ENCODE measurements at places on chromosomes 1 and 21.

GRCh38 chr1:154288661-154289060 lies 16.2 kb downstream of the HAX1 start:
- DNase-seq: no peak

DNA sequence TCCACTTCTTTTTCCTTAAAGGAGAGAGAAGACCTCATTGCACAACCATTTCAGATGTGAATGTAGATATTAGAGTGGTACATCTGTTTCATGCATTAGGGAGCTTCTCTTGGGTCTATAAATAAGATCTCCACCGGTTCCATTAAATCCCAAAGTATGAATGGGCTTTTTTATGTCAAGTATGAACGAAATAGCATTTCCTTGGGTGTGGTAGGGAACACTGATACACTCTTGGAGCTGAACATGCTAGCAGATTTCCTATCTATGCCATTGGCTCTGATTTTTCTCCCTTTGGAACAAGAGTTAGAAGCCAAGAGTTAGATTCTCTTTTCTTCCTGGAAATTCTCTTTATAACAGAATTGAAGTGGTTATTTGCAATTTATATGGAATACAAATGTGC lies 245.6 kb upstream of the ADAMTS5 start:
- DNase-seq: no peak

GRCh38 chr1:208599063-208599462 lies 354.9 kb upstream of the PLXNA2 start:
- no peak for DNase-seq

GRCh38 chr1:240619357-240619756 lies 7.4 kb upstream of the GREM2 start:
- no peak for DNase-seq

GRCh38 chr1:67607699-67608098 lies 77.3 kb upstream of the GADD45A start:
- no peak for DNase-seq

DNA sequence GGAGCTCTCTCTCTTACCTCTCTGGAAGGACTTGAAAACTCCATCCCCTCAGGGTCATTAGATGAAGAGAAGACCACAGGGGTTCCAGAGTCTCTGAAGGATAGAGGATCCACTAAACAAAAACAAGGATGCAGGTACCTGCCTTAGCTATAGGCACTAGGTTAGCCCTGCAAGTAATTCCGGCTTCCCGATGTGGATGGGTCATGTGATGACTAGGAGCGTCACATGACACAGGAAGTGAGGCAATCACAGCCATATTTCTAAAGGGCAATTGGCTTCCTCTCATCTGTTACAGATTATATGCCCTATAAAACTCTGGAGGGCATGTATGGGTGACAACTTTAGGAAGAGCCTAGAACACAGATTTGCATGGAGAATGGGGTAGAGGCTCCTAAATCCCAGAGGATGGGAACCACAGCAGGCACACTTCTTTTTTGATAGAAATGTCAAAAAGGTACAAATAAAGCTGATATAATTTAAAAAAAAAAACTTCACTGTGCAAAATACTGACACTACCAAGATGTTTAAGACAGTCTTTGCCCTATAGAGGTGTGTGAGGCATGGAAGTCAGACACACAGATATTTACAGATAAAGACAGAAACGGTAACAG lies 14.1 kb downstream of the ENTREP3 start:
- DNase-seq: peak; percentile 87

DNA sequence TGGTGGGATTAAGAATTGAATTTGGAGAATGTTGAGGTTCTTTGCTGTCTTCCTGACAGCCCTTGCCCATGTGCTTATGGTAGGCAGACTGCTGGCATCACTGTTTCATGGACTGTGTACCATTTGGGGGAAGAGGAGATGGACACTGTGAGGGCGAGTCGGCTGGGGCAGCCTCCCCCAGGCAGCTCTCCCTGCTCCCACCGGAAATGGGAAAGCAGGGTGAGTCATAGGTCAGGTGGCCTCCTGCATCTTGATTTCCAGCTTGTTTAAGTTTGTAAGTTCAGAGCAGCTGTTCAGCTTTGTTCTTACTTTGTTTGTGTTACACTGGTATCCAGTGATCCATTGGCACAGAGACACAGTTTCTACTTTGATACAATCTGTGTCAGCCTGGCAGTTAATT lies 87.2 kb upstream of the CNIH3 start:
- peak; percentile 83 for DNase-seq

- no peak for DNase-seq
These were observed 38.6 kb downstream of the UBE2G2 start for GRCh38 chr21:44763050-44763378.

- peak; percentile 87 for DNase-seq
These were observed 56.8 kb upstream of the LYST start for GRCh38 chr1:235923466-235924021.

GRCh38 chr1:228941666-228942065 lies 206.4 kb downstream of the RHOU start:
- DNase-seq: no peak

- no peak for DNase-seq
These were observed 24.3 kb downstream of the SCYL3 start for GRCh38 chr1:169869426-169869825.

GRCh38 chr1:153649863-153650235 lies 8.7 kb upstream of the SNAPIN start:
- DNase-seq: no peak

DNA sequence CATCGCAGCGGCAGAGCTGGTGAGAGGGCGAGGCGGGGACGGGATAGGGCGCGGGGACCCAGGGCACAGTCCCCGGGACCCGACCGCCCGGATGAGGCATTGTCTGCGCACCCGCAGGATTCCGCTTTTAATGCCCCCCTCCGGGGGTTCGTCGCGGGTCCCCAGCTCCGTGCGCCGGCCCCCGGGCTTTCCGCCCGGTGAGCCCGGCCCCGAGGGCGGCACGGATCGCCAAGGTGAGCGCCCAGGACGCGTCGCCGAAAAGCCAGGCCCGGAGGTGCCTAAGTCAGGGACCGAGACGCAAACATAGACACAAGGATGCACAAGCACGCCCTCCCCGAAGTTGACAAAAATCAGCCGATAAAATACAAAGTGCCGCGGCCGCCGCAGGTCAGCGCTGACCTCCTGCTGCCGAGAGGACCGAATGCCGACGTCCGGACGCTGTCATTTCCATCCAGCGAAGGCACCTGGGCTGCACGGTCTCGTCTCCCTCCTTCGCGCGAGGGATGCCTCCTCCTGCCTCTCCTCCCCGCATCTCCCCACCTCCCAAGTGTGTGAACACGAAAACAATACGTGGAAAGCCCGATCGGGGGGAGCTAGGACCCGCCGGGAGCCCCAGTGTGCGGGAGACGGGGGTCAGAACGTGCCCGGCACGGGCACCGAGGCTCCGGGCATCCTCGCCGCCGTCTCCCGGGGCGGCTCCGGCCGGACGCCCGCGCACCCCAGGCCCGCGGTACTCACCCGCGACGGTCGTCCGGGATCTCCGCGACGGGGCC lies 101.1 kb upstream of the SOD1 start:
- DNase-seq: peak; percentile 38

GRCh38 chr1:1342584-1343115 lies 6.6 kb downstream of the DVL1 start:
- no peak for DNase-seq

GRCh38 chr1:72177711-72178110 lies 104.6 kb downstream of the NEGR1 start:
- peak; percentile 14 for DNase-seq

GRCh38 chr1:31647106-31647505 lies 2.4 kb upstream of the PEF1 start:
- peak; percentile 36 for DNase-seq

- DNase-seq: no peak
These were observed 3.9 kb downstream of the CNTN2 start for GRCh38 chr1:205046870-205047269.

GRCh38 chr1:157829711-157830110 lies 9.8 kb upstream of the FCRL1 start:
- DNase-seq: no peak

DNA sequence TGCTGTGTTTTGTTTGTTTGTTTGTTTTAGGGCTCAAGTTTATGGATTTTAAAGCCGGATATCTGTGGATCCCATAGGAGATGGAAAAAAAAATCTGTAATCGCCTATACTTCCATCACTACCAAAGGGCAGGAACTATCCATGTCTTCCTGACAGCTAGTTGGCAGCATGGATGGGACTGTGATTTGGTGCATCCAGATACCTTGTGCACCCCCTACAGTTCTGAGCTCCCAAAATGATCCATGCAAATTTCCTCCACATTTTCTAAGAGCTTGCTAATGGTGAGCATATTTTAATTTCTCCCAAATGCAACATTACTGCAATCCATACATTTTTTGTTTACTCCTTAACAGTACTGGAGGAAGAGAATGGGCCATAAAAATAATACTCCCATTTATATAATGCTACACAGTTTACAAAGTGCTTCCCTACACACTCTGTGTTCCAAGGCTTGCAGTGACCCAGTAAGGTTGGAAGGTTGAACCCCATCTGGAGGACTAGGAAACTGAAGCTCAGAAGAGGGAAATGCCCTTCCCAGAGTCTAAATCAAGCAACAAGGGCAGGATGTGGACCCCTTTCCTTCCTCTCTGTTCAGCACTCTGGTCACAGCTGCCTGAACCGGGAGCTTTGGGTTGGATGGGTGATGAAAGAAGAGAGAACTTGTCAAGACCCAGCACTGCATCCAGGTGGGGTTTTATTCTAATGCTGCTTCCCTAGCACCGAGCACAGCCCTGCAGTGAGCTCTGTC lies 48.0 kb downstream of the CAPN8 start:
- no peak for DNase-seq

- DNase-seq: no peak
These were observed 42.7 kb upstream of the SLC19A2 start for GRCh38 chr1:169528215-169529067.

DNA sequence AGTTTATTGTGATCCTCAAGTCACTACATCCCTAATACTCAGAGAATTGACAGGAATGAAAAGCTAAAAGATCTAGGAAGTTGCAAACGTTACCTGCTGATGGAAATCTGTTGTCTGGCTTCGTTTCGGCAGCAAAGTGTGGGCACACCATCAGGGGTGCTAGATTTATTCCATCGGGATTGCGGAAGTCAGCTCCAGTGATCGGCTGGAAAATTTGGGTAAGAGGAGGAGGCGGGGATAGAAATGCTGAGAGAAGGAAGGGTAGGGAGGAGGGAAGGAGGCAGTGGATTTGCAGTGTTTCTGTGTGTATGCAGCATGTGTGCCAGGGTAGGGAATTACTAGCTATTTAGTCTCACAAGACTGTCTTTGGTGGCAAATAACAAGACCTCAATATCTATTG lies at the start of gene CTSK:
Gene CTSK, minus strand, starts transcription at position 140 of the 400 bp plus-strand sequence. CDS start 1,455 bp downstream, outside the sequence.
- DNase-seq: no peak

DNA sequence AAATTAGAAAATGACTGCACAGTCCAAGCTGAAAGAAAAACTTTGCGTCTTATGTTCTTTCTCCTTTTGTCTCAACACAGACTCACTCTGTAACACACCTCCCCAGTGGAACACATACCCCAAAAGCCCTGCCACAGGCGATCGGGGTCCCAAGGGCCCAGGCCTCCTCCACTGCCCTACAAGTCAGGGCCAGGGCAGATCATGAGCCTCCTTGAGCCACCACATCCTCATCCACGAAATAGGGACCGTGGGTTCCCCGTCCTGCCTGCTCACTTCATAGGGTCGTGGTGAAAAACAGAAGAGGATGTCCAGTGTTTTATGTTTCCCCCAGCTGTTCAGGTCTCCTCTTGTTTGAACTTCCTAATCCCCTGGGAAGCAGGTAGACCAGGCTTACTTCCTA lies 116.7 kb downstream of the KCNN3 start:
- DNase-seq: no peak

GRCh38 chr1:156165083-156165482 lies 11.7 kb downstream of the SEMA4A start:
- peak; percentile 67 for DNase-seq

DNA sequence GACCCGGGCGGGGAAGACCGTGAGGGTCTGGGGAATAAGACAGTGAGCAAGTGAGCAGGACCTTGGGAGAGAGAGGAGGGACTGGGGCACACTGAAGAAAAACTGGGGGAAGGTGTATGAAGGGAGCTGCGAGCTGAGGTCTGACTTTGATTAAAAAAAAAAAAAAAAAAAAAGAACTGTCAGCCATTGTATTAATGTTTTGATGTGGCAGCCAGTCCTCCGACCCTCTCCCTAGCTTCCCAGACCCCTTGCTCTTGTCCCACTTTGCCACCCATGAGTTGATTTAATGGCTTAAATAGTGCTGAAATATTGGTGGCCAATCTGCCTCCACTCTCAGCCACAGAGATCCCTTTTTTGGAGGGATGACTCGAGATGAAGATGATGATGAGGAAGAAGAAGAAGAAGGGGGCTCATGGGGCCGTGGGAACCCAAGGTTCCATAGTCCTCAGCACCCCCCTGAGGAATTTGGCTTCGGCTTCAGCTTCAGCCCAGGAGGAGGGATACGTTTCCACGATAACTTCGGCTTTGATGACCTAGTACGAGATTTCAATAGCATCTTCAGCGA lies 652 bp downstream of the HAX1 start:
- DNase-seq: no peak

GRCh38 chr1:81254560-81254959 lies 546.2 kb upstream of the ADGRL2 start:
- DNase-seq: peak; percentile 10

DNA sequence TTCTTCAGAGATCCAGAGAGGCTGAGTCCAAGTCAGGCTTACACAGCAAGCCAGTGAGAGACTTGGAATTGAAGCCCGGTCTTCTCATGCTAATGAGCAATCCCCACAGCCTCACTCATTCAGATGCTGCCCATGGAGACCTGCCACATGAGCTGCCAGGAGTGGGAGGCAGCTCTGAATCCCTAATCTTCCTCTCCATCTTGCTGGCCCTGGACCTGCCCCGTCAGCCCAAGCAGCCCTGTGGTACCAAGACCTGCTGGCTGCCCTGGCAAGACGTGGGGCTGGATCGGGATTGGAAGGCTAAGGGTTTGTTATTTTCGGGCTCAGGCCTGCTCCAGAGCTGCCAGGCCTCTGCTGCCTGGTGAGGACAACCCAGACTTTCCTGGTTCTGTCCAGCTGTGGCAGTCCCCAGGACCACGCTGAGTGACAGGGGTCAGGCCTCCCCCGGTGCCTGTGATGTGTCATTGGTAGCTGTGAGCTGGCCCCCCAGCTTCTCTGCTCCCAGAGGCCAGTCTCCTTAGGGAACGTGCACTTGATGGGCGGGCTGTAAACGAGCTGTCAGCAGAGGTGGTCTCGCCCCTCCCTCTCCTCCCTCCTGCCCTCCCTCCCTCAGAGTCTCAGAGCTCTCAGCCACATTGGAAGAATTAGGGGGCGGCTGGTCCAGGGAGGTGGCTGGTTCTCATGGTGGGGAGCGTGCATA lies 135.0 kb downstream of the FOXD2 start:
- no peak for DNase-seq

- no peak for DNase-seq
These were observed 175.5 kb downstream of the HUNK start for GRCh38 chr21:32048353-32048752.

DNA sequence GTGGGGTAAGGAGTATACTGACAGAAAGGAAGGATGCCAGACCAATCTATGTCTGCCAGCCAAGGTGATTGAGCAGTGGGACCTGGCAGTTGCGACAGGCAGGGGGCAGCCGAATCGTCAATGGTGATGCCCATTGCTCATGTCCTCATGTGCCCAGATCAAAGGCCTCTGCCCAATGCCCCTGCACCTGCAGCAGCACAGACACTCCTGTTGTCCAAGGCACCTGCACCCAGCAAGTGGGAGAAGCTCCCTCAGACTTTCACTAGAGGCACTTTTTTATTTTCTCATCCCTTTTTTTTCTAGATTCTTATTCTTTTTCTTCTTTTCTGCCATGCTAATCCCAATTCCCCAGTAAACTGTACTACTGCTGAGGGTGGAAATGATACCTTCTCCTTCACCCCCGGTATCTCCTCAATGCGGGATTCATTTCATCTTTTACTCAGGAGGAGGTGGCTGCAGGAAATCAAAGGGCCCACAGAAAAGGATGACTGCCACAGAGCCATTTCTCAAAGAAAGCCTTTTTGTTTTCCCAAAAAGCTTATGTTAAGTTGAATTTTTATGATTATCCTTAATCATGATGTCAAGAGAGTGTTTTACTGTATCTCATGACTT lies 332.0 kb downstream of the PAPPA2 start:
- DNase-seq: no peak

All from mesenchymal stem cell (in vitro differentiated cells and primary cell).